A549 treated with CpdA at 1 μM for 4 hours (cell line): ENCODE measurements at places on chromosomes 1 and 21. TPM values are rescaled to one million over a fixed set of nuclear protein-coding genes. Genes with fewer than 3 reads are reported as not detected.

WARS2 gene
- 5.6 to 6.0 TPM (median 5.7 TPM) in 5 replicates for total RNA-seq

KIAA1614 gene
- 0.38 to 1.2 TPM (median 0.97 TPM) in 5 replicates for total RNA-seq

KRTAP12-1 gene
- total RNA-seq = not detected in 5 replicates

GJC2 gene
- 0.31 to 0.56 TPM (median 0.45 TPM) in 5 replicates for total RNA-seq

FPGT gene
- 5.2 to 7.6 TPM (median 6.2 TPM) in 5 replicates for total RNA-seq

CLIC6 gene
- total RNA-seq = 0.04 to 0.16 TPM (median 0.05 TPM) in 4 of 5 replicates, not detected in the other

SIKE1 gene
- 16.1 to 20.7 TPM (median 17.4 TPM) in 5 replicates for total RNA-seq

LCE2C gene
- not detected in 5 replicates for total RNA-seq

BGLAP gene
- 0.27 to 1.2 TPM (median 0.44 TPM) in 4 of 5 replicates, not detected in the other for total RNA-seq

LEFTY1 gene
- total RNA-seq = 0.19 to 0.41 TPM (median 0.28 TPM) in 4 of 5 replicates, not detected in the other

RAP1GAP gene
- total RNA-seq = 8.7 to 14.4 TPM (median 12.2 TPM) in 5 replicates

SMIM12 gene
- total RNA-seq = 33.7 to 59.6 TPM (median 54.0 TPM) in 5 replicates

SSX2IP gene
- 11.1 to 14.5 TPM (median 12.6 TPM) in 5 replicates for total RNA-seq

SPRR3 gene
- 0.22 TPM in 1 of 5 replicates, not detected in the others for total RNA-seq

FCRL5 gene
- total RNA-seq = not detected in 5 replicates

EPHA10 gene
- total RNA-seq = 0.51 to 0.91 TPM (median 0.62 TPM) in 5 replicates
